Frontal cortex (tissue), 4 donors: ENCODE measurements at places on chromosomes 7 and 10. TPM values are rescaled to one million over a fixed set of nuclear protein-coding genes. Genes with fewer than 3 reads are reported as not detected.
A peak's percentile ranks its signal among the peaks of the same experiment; 100 is the strongest.

Gene PON1
- total RNA-seq: not detected

Gene BICC1
- total RNA-seq: 4.5 TPM

Gene EPHA1
- total RNA-seq: 0.41 TPM

Gene MRPL43
- 35.5 TPM for total RNA-seq

Gene RPP30
- total RNA-seq: 94.6 TPM

Gene CYP2C18
- total RNA-seq: under 0.01 TPM

Gene LRRC17
- 15.5 TPM for total RNA-seq

Gene SLC18A2
- total RNA-seq: under 0.01 TPM

Gene STAG3
- total RNA-seq: 1.2 TPM

DNA sequence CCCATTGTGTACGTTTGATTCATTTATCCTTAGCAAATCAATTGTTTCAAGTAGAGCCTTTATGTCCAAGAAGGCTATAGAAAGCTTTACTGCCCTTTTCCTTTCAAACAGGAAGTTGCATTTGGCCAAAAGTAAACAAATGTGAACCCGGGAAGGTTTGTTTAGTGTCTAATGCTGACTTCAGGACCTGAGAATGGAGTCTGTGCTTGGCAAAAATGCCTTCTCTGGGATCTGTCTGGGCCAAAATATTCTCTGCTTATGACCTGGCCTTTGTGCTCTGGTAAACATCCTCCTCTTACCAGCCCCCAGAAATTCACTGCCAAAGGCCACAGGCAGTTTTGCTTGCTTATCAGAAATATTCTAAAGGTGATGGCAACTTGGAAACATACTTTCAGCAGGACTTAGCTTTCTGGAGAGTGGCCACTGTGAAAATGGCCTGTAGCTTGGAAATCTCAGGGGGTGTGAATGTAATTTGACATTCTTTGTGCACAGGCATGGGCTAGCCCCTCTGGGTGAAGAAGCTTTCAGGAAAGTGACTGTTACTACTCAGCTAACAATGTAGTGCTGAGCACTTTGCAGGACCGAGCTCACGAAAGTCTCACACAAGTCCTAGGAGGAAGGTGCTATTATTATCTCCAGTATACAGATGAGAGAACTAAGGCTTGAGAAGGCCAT lies 199.5 kb downstream of the PTEN start:
- DNase-seq: no peak

- no peak for DNase-seq
Observed at GRCh38 chr10:86798611-86799010, 42.2 kb downstream of the BMPR1A start.

- DNase-seq: no peak
Observed at GRCh38 chr7:102841290-102841689, 71.5 kb upstream of the LRRC17 start.

GRCh38 chr7:156465186-156465585 lies 175.4 kb upstream of the RNF32 start:
- no peak for DNase-seq

DNA sequence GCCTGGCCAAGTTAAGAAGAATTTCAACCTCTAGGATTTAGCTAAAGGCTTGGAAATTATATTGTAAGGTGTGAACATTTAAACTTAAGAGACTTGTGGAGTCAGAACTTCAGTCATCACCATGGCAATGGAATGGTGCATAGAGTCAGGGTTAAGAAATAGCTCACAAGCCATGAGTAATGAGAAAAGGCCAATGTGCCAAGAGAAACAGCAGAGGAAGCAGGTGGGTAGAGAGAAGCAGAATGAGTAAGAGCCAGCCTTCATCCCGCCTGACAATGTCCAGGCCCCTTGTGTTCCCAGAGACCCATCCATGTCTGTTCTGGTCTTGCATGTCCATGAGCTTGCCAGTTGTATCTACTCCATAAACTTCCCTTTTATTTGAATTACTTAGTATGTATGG lies 62.6 kb upstream of the TBX20 start:
- no peak for DNase-seq

GRCh38 chr10:132500781-132501415 lies 36.7 kb upstream of the INPP5A start:
- no peak for DNase-seq

DNA sequence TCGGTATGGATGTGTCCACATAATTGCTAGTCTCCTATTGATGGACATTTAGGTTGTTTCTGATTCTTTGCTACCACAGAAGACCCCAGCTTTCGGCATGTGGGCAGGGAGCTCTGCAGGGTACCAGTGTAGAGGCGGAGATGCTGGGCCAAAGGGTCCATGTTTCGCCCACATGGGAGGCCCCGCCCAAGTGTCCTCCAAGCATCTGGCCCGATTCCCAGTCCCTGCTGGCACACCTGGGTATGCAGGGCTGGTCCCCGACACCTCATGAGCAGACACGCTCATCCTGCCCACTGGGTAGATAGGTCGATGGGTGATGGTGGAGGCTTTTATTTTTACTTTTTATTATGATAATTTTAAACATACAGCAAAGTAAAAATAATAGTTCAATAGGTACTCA lies 19.4 kb upstream of the TBRG4 start:
- no peak for DNase-seq

- no peak for DNase-seq
Observed at GRCh38 chr7:118214833-118215182, 9.7 kb upstream of the ANKRD7 start.

DNA sequence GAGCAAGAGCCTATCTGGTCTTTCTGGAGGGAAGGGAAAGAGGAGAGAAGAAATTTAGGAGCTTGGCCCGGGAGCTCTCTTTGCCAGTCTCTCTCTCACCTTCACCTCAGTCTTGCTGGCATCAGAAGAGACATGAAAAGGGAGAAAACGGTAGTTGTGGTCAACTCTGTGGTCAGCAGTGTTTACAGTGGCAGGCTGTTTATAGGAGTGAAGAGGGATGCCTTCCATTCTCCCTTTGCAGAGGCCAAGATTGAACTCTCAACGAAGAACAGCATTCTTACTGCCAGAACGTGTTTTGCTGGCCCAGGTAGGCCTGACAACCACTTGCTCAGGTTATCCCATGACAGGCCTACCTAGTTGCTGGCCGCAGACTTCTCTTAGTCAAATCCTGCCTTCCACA lies 133.3 kb downstream of the CCDC3 start:
- no peak for DNase-seq

DNA sequence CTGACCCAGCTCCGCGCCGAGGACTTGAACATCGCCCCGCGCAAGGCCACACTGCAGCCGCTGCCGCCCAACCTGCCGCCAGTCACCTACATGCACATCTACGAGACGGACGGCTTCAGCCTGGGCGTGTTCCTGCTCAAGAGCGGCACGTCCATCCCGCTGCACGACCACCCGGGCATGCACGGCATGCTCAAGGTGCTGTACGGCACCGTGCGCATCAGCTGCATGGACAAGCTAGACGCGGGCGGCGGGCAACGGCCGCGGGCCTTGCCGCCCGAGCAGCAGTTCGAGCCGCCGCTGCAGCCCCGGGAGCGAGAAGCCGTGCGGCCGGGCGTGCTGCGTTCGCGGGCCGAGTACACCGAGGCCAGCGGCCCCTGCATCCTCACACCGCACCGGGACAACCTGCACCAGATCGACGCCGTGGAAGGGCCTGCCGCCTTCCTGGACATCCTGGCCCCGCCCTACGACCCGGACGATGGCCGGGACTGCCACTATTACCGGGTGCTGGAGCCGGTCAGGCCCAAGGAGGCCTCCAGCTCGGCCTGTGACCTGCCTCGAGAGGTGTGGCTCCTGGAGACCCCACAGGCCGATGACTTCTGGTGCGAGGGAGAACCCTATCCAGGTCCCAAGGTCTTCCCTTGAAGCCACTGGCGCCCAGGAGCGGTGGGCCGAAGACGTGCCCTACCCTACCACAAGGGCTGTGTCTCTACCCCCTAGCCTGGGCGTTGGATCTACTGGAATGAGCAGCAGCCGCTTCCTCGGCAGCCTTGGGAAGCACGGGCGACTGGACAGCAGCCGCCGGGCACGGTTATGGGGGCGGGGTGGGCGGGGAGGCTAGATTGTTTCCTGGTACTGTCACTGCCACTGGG lies 945 bp downstream of the ADO start:
- DNase-seq: peak; percentile 25

DNA sequence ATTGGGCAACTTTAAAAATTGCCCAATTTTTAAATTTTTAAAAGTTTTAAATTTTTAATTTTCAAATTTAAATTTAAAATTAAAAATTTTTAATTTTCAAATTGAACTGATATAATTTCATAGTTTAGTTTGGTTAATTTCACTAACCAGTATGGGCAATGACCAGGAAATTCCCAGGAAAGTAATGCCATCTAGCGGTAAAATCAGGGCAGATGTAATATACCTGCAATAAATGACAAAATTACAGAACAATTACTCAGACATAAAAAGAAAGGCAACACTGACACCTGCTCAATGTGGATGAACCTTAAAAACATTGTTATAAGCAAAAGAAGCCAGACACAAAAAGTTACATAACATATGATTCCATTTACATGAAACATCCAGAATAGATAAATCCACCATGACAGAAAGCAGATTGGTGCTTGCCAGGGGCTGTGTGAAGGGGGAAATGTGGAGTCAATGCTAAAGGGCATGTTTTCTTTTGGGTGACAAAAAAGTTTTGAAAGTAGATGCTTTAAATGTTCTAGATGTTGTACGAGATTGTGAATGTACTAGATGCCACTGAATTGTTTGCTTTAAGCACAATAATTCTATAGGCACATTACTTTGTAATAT lies 28.6 kb upstream of the SLC16A12 start:
- peak; percentile 12 for DNase-seq

DNA sequence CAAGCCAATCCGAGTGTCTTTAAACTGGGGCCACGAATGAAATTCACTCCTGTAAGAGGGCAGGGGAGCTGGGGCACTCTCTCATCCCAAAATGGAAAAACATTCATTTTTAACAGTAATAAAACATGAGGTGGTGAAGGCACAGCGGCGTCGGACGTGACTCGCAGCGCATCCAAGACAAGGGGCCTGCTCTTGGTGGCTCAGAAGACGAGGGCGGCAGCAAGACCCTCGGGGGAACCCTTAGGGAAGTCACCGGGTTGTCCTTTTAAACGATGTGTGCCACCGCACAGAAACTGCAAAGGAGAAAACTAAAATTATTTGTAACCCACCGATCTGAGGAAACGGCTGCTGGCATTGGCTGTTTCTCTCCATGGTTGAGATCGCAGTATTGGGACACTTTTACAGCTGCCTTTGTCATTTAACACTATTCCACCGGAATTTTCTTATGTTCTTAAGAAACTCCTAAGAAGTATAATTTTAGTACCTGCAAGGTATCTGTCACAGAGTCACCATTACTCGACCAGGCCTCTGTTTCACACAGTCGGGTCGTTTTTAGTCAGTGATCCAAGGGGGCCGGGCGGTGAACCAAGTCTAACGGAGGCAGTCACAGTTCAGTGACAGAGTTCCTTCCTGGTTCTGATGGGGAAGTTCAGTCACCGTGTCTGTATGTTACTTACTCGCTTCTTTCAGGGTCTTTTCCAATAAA lies 159.3 kb downstream of the PTPRN2 start:
- DNase-seq: no peak

- DNase-seq: no peak
Observed at GRCh38 chr7:17902599-17902998, 37.7 kb downstream of the SNX13 start.

DNA sequence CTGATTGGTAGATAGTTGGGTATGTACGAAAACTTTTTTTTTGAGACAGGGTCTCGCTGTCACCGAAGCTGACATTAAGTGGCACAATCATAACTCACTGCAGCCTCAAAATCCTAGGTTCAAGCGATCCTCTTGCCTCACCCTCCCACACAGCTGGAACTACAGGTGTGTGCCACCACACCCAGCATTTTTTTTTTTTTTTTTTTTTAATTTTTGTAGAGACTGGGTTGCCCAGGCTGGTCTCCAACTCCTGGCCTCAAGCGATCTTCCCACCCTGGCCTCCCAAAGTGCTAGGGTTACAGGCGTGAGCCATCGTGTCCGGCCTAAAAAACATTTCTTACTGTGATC lies 1.5 kb upstream of the LRRC27 start:
- no peak for DNase-seq

DNA sequence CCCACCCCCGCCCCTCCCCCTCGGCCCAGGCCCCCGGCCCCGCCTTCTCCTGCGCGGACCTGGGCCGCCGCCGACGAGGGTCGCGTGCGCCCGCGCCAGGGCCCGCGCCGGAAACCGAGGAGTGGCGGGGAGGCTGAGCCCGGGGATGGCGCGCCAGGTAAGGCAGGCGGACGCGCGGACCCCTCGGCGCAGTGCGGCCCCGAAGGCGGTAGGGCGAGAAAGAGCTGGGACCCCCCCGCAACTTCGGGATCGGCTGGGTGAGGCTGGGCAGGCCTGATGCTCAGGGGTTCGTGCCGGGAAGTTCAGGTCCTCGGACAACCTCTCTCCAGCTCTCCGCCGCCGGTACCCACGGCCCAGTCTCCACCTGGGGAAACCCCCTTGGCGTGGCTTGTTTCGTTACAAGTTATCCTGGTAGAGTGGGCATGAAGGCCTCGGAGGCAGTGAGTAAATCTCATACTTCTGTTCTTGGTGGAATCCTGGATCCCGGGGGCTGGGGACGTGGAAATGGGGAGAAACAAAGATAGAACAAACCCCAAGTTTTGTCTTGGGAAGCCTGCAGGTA lies 58.4 kb downstream of the ZNF467 start:
- DNase-seq: peak; percentile 35

DNA sequence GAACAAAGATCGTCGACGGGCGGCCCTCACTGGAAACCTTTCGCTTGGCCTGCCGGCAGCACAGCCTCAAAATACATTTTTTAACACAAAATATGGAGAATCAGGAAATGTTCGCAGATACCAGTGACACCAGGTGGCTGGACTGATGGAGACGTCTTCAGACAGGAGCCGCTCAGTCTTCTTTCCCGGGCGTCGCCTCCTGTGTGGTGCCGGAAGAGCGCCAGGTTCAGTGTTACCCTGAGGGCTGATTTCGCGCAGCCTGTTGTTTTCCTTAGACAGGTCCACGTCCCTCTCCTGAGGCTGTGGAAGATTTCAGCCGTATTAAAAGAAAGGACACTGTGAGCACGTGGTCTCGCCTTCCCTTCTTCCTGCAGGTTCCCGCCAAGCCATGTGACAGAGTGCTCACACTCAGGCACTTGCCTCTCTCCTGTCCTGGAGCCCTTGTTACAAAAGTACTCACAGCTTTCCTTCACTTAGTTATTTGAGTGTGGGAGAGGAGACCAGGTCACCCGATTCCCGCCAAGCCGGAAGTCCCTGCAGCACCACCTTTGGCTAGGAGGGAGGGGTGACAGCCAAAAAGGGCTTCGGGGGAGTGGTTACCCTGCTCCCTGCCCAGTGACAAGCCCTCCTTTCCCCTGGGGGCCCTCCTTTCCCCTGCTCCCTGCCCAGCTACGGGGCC lies 21.7 kb upstream of the PWWP2B start:
- DNase-seq: no peak

DNA sequence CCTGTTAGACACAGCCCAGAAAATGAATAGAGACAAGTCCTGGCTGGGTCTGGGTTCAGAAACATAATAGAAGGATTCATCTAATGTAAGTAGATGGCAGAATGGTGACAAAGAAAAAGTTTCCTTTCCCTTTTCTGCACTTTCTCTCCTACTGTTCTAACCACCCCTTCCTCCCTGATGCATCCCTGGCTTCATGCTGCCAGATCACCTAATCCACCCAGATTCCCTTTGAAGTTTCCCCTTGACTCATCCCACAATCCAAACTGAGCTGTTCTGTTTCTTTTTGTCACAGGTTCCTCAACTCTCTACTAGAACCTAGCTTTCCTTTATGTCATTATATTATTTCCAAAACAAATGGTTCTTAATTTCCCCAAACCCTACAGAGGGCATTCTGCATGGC lies 1.1 kb upstream of the MACC1 start:
- no peak for DNase-seq

GRCh38 chr10:53909791-53910190 lies 891.2 kb downstream of the PCDH15 start:
- DNase-seq: no peak

- DNase-seq: no peak
Observed at GRCh38 chr7:105209870-105210269, 178.9 kb downstream of the SRPK2 start.
